ENCODE measurements at places on chromosomes 4 and X.

DNA sequence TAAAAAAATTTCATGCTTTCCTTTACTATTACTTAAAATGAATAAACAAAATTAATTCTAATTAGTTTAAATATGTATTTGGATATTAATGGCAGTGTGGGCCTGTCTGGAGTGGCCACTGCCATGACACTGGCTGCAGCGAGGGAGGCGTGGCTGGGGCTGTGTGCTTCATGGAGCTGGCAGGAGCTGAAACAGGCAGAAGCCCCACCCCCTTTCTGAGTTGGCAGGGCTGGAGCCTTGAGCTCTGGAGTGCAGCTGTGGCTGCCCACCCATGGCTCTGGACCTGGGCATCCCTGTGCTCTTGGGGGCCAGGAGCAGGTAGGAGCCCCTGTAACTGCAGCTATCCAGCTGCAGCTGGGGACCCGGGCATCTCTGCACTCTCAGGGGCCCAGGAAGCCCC, 8.2 kb upstream of the HSD17B11 start:
- no peak for DNase-seq

GRCh38 chr4:129455482-129455881, 359.5 kb downstream of the C4orf33 start:
- DNase-seq: no peak

GRCh38 chrX:139823806-139824205, 109.0 kb downstream of the ATP11C start:
- no peak for DNase-seq

DNA sequence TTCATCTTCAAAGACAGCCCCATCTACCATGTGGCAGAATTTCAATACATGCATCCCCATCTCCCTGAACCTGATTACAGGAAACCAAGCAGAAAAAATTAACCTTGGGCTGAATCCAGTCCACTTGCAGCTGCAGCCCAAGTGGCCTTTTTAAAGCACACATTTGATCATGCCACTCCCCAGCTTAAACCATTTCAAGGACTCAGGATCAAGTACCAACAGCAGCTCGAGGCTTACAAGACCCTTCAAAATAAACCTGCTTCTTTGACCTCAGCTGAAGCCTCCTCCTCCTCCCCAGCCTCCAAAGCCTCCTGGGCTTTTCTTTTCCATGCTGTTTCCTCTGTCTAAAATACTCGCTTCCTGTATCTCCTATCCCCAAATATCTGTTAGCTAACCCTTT, 50.7 kb upstream of the KIT start:
- no peak for DNase-seq

GRCh38 chrX:15785176-15785750, 5.0 kb upstream of the ZRSR2 start:
- DNase-seq: no peak

DNA sequence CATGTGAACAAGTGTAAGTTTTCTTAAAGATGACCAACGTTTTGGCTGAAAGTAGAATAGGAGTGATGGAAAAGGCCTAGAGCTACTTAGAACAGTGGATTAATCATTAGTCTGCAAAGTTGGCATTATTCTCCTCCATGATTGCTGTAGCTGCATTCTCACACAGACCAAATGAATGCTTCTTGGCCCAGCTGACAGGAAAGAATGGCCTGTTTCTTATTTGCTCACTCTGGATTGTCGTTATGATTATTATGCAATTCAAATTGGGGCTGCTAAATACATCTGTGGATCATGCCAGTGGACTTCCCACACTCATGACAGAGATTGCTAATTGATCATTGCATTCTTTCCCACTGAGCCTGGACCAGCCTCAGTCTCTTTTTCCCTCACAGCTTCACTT, 285.0 kb downstream of the STIM2 start:
- no peak for DNase-seq

DNA sequence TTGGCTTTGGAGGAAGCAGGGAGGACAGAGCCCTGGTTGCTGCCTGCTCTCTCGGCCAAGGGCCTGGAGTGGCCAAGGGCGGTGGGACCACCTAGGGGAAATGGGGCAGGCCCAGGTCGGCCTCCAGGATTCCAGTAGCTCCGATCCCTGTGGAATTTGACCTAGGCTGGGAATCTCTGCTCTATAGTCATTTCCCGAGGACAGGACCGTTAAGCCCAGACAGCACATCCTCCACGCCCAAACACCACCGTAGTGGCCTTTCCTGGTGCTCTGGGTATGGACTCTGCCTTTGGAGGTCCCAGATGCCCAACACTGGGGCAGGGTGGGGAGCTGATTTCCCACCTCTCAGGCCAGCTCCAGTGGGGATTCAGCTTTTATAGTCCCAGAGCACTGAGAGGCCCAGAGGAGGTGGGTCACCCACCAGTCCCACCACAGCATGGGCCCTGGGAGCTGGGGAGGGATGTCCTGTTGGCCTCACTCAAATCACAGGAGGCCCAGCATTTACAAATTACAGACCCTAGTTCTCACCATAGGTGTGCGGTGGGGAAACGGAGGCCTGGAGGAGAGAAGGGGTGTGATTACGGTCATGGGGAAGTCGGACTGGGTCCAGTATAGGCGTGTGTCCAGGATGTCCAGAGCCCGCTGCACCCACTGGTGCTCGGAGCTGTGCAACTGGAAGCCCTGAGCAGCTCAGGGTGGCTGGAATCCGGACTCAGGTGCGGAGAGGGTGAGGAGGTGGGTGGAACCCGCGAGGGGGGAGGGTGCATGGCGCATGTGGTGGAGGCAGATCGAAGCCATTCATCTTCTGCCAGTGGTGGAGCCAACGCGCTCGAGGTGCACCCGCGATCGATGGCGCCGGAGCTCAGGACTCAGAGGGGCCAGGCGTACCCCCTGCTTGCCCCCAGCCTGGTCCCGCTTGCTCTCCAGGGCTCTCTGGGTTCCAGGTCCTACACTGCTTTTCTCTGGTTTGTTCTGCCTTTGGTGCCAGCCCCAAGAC, 7.7 kb downstream of the HMX1 start:
- no peak for DNase-seq

DNA sequence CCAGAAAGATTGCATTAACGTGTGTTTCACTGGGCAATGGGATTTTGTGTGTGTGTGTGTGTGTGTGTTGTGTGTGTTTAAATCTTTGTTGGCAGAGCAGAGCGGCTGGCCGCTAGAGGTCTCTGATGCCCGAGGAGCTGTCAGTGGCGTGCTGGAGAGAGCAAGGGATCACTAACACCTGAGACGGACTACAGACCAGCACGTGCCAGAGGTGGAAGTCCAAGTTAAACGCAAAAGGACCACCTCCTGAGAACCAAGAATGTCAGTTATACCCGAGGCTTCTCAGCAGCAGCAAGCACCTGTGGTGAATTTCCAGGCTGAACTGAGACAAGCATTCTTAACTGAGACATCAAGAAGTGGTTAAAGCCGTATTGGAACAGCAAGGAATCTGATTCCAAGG, 9.0 kb upstream of the SLC25A14 start:
- DNase-seq: peak; percentile 64

GRCh38 chrX:8245411-8245810, 74.3 kb upstream of the VCX2 start:
- DNase-seq: no peak

- no peak for DNase-seq
Observed at GRCh38 chr4:112540695-112541094, 24.7 kb upstream of the NEUROG2 start.

DNA sequence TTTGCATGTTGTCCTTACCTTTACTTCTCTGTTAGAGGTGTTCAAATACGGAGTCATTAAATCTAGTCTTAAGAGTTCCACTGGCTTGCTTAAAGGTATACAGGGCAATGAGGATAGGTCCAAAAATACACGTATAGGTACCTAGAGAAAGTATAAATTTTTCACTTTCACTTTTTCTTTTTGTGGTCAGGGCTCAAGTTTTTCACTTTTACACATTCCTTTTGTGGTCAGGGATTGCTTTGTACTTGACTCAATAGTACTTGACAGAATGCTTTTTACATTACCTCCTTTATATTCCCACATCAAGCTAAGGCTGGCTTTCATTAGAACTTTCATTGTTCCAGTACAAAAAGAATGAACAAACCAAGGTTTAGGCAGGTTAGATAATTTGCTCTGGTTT, 21.7 kb downstream of the TMEM184C start:
- no peak for DNase-seq

- DNase-seq: no peak
Observed at GRCh38 chr4:41426539-41426938, 111.4 kb upstream of the LIMCH1 start.

DNA sequence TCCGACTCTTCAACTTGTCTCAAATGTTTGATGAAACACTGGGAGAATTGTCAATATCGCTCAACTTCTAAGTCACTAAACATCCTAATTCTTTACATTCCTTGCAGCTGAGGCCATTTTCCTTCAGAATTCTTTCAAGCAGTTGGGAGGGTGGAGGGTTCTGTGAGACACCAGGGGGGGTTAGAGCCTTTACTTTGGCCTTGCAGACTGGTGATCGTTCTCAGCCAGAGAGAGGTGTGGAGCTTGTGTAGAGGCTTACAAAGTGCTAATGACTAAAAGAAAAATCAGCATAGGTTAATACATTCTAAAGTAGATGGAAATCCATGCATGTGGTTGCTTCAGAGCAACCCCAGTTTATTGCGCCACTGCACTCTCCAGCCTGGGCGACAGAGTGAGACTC, 21.3 kb upstream of the SOX3 start:
- no peak for DNase-seq

- no peak for DNase-seq
Observed at GRCh38 chr4:188117631-188118324, 8.4 kb upstream of the TRIML2 start.

DNA sequence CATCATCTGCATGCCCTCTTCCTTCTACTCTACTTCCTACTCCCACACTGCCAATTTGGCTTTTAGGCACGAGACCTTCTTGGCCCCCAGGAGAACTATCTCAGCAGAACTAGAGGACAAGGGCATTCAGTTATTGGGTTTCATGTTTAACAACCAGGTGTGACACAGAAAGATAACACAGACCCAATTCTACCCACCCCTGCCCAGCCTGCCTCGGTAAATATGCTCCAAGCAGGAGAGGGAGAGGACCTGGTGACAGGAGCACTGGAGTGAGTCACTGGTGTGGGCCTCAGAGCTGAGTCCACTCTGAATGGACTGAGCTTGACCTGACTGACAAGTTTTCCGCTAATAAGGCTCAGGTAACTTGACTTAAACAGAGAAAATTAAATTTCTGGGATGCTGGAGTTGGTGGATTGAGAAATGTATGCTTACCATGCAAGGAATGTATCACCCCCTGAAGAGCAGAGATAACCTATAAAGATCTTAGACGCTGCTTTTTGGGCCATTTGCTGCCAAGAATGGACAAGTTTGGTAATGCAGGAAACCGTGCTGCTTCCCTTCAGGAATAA, 52.5 kb downstream of the CASP3 start:
- DNase-seq: no peak

DNA sequence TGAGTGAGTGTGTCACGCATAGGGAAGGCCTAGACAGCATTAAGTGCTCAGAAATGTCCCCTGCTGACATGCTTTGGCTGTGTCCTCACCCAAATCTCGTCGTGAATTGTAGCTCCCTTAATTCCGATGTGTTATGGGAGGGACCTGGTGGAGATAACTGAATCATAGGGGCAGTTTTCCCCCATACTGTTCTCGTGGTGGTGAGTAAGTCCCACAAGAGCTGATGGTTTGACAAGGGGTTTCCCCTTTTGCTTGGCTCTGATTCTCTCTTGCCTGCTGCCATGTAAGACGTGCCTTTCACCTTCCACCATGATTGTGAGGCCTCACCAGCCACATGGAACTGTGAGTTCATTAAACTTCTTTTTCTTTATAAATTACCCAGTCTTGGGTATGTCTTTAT, 78.0 kb downstream of the NSUN7 start:
- no peak for DNase-seq

GRCh38 chr4:74499986-74500781, 55.2 kb downstream of the AREG start:
- DNase-seq: no peak

DNA sequence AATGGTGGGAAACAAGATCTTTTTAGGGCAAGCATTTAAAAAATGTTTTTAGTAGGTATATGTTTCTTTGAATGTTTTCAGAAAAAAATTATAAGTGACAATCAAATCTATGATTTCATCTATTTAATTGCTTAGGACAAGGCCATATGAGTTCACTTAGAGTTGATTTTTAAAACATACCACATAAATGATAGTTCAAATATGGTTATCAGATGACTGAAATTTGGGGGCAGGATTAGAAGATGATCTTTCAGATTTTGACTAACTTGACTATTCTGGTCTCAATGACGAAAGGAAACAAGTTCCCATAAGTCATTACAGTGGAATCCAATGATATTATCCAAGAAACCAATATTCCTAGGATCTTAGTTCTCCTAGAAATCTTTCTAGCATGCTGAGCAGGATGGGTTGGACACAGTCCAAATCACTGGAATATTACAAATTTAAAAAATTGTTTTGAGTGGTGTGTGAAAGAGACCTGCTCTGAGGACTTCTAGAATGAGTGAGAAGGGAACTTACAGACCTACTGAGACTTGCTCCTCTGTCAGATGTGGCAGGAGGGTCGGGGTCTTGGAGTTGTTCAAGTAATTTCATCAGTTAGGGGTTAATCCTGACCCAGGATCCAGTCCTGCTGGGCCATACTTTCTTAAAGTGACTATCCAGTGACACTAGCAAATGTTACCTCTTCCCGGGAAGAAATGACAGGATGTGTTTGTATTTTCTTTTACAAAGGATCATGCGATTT, 20.0 kb downstream of the RHOH start:
- no peak for DNase-seq

DNA sequence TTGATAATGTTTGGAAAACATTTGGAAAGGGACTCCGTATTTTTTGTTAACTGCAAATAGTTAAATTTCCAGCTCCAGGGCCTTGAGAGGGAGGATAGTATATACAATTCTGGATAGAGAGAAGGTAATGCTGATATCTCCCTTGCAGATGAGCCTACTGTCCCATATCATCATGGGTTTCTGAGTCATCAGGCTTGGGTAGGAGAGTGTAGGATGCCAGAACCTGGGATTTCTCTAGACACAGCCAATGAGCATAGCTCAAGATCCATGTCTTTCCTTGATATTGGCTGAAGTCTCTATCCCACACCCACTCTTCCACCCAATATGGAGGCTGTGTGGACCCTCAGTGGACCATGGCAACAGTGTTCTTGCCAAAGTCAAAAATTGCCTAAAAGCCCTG, 7.8 kb downstream of the FRMPD3 start:
- no peak for DNase-seq

GRCh38 chr4:86596807-86597206, 2.7 kb downstream of the PTPN13 start:
- DNase-seq: no peak

Data from spleen (tissue), 13 donors.